Psoas muscle (tissue), 8 donors: ENCODE measurements at places on chromosomes 2 and 18. TPM values are rescaled to one million over a fixed set of nuclear protein-coding genes. Genes with fewer than 3 reads are reported as not detected.

Gene PLB1
- 1.7 TPM for polyA plus RNA-seq

GRCh38 chr18:62881509-62882016 lies 166.2 kb downstream of the PHLPP1 start:
- no peak for DNase-seq

DNA sequence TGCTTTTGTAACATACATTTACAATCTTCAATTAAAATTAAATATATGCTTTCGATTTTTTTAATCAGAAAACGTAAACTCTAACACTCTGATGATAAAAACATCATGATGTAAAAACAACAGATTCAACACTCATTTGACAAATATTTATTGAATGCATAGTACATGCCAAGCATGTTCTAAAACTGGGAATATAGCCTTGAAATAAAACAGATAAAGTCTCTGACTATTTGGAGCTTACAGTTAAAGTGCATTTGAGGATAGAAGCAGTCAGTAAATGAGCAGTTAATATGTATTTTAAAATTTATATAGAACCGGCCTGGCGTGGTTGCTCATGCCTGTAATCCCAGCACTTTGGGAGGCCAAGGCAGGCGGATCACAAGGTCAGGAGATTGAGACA lies 47.8 kb downstream of the TMX3 start:
- no peak for DNase-seq

DNA sequence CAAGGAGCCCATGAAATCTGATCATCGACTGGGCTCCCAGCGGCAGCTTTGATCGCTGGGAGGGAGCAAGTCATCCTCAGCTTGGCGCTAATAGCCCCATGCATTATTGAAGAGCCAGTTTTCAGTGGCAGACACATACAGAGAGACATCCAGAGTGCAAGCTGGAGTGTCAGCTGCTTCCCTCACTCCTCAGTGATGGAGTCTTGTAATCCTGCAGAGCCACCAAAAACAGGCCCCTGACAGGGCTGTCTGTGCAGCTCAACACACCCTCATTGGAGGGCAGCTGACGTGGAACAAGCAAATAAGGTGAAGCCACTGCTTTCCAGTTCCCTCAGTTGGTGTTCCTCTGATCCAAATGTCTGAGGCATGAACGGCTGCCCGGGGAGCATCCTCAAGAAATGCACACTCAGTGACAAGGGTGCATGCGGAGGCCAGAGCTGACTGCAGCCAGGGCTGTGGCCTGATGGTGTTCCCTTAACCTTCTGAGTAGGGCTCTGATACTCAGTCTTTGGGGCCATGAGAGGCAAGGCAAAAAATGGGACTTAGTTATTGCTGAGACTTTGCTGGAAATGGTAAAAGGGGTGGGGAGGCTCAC lies 97.4 kb downstream of the RHOB start:
- no peak for DNase-seq

DNA sequence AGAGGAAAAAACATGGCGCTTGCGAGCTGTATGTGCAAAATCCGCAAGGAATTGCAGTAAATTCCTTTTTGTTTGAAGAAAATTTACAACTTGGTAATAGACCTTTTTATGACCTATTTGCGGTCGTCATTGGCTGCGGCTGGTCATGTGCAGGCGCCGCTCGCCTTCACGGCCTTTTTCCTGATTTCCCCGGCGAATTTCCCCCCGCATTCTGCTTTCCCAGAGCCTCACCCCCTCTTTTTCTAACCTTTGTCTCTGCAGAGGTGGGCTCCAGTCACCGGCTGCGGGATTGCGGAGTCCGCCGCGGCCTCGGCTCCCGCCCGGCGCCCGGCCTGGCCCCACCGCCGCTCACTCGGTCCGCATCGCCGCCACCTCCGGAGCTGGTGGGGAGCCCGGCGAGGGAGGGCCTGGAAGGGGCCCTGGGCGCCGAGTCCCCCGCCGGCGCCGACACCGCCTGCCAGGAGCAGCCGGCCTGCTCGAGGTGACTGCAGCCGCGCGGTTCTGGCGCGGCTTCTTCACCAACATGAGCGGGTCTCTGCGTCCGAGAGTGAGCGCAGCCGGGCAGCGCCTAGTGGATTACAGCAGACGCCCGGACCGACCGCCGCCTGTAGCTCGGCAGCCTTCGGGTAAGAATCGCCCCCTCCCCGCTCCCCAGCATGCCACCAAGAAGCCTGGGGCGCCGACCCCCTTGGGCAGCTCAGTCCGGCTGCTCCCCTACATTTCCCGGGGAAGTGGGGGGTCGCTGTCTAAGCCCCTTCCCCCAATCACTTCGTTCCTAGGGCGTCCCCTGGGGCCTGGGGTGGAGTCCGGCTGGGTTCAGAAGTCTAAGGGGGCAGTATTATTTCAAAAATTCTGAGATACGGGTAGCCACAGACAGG lies 7.1 kb downstream of the HOXD8 start:
- DNase-seq = peak; percentile 66

GRCh38 chr18:63440881-63441280 lies 18.6 kb upstream of the VPS4B start:
- DNase-seq = no peak

- DNase-seq = no peak
Observed at GRCh38 chr2:204078003-204078698, 141.6 kb downstream of the ICOS start.
